ENCODE measurements at places on chromosomes 3 and 15.

GRCh38 chr3:55770077-55770476 is 283.0 kb upstream of the WNT5A start:
- no peak for DNase-seq

- no peak for DNase-seq
Measured at GRCh38 chr15:58484791-58485600, 53.2 kb downstream of the LIPC start.

DNA sequence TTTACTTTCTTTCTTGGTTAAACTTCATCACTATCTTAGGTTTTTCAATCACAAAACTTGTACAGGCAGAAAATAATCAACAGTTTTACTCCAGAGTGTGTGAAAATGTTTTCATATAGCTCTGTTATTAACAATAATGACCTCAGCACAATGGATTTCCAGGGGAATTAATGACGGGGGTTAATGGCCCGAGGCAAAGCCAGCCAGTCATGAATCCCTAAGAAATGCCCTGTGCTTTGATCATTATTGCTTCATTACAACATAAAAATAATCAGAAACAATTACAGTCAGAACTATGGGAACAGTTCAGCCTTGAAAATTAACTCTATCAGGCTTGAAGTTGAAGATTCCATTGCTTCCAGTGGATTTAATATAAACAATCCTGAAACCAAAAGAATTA is 875.4 kb downstream of the ROBO2 start:
- DNase-seq: peak; percentile 81

DNA sequence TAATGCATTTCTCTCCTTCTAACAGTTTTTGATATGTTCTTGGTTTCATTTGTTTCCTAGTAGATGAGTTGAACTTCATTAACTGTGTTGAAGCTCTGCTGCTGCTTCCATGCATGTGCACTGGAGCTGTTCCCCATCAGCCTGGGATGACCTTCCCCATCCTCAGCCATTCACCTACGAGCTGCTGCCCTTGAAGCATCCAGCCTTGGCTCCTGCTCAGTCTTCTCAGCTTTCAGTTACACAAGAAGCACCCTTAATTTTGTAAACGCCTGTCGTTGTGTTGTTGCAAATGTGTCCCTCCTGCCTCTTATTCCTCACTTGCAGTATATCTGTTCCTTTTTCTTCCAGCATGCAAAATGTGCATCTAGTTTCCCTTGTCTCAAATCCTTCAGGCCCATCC is 8.5 kb upstream of the ZXDC start:
- no peak for DNase-seq

GRCh38 chr15:77502379-77503095 is 81.8 kb downstream of the HMG20A start:
- no peak for DNase-seq

DNA sequence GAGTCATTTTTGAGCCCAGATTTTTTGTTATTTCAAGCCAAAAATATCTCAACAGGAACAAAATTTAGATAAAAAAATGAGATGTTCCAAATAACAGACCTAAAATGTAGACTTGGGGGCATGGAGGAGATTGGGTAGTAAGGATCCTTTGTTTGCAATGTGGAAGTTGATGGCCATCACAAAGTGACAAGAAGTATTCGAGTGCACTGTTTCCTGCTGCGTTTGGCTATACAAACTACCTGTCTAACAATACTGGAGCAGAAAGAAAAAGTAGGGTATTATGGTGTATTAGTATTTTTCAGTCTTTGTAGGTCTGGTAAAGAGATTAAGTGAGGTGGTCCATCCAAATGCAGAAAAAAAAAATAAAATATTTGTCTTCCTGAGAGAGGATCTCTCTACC is 284.2 kb downstream of the C3orf38 start:
- no peak for DNase-seq

GRCh38 chr3:67090474-67090873 is 92.4 kb downstream of the KBTBD8 start:
- DNase-seq: peak; percentile 57

- no peak for DNase-seq
Measured at GRCh38 chr15:84773716-84774115, 25.3 kb downstream of the ZNF592 start.

GRCh38 chr3:115982108-115982507 is 358.8 kb downstream of the GAP43 start:
- no peak for DNase-seq

DNA sequence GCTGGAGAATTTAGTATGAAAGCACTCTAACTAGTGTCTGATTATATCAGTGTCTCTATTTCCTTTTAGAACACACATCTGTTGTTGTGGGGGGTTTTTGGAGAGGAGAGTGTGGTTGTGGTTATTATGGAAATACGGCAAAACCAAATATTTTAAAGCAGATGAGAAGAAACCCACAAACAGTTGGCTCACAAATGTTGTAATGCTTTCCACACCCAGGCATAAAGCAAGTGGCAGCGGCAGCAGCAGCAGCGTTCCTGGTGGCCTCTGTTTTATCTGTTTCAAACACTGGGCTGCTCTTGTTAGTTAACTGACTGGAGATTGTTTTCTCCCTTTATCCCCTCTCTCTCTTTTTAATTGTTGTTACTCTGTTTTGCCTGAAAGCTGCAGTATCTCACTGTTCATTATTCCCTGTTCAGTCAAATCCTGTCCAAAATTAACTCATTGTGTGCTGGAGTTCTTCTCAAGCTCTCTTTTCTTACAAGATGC is 1045.5 kb upstream of the NR2F2 start:
- peak; percentile 56 for DNase-seq

- DNase-seq: no peak
Measured at GRCh38 chr3:99809565-99809964, 8.1 kb upstream of the CMSS1 start.

DNA sequence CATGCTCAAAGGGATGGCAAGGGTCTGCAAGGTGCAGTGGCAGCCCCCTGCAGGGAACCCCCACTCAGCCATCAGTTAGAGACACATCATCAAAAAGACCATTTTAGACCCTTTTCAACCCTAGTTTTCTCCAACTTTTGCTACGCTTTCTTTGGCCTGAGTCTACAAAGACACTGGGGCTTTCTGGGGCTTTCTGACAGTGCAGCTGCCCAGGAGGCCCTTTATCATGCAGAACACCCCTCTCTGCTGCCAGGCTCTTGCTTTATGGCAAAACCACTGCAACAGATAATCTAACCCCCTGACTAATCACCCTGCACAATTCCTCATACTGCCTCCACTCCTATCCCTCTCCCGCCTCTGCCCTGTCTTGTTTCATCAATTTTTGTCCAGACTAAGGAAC is 2.4 kb downstream of the NMNAT3 start:
- no peak for DNase-seq
